ENCODE measurements at places on chromosomes 7 and 10. TPM values are rescaled to one million over a fixed set of nuclear protein-coding genes. Genes with fewer than 3 reads are reported as not detected.

- DNase-seq = no peak
These were observed 135.7 kb upstream of the TBX20 start for GRCh38 chr7:35389636-35390035.

The RPEL1 gene
- total RNA-seq = not detected

The MDH2 gene
- total RNA-seq = 76.1 TPM

- DNase-seq = no peak
These were observed 303.5 kb downstream of the PAXIP1 start for GRCh38 chr7:154699417-154699816.

GRCh38 chr10:86953747-86954680, 3.4 kb downstream of the MMRN2 start:
- no peak for DNase-seq

DNA sequence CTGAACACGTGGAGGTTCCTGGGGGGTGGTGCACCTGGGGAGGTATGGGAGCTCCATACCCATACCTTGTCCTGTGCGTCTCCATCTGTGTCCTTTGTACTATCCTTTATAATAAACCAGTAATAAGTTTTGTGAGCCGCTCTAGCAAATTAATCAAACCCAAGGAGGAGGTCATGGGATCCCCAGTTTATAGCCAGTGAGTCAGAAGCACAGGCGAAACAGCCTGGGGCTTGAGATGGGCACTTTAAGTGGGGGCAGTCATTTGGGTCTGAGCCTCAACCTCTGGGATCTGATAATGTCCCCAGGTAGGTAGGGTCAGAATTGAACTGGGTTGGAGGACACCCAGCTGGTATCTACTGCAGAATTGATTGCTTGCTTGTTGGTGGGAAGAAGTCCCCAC, 16.9 kb downstream of the SNX10 start:
- no peak for DNase-seq

- no peak for DNase-seq
These were observed 87.7 kb downstream of the PTPRZ1 start for GRCh38 chr7:121960678-121961077.

DNA sequence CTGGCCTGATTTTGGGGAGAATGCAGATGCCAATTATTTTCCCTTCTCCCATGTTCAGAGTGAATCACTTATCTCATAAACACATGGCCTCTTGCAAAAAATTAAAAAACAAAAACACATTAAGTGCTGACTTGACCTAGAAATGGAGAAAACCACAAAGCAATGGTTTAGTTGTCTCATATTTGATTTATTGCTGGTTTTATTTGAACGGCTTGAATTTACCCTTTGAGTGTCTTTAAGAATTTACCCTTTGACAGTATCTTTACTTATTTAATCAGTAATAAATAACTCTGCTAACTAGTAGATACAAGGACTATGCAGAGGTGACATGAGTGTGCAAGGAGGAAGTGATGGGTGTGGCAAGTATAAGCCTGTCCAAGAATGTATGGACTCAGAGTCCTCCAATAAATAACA, 68.1 kb upstream of the GSDME start:
- no peak for DNase-seq

DNA sequence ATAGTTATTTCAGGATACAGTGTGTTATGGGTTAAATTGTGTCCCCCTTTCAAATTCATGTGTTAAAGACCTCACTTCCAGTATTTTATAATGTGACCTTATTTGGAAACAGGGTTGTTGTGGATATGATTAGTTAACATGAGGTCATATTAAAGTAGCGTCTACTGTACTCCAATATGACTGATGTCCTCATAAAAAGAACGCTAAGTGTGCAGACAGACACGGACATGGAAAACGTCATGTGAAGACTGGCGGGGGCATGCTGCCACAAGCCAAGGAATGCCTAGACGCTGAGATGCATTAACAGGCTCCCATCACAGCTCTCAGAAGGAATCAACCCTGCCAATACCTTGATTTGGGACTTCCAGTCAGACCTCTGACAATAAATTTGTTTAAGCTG, 1.5 kb upstream of the WDR37 start:
- no peak for DNase-seq

DNA sequence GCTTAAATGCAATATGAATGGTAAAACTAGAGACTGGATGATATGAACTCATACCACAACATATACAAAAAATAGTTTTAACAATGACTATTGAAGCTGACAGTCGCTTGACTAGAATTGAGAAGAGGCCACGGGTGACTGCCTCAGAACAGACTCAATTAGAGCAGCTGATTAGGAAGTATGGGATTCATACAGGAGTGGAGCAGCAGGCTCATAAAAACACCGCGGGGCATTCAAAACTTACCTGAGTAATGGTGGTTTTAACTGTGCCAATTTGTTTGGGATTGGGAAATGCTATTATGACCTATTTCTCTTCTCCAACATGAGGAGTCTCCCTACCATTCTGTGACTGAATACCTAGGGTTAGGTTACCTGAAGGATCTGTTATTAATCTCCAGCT, 2.1 kb downstream of the CADPS2 start:
- DNase-seq = no peak

GRCh38 chr10:122232769-122233168, 38.3 kb upstream of the BTBD16 start:
- no peak for DNase-seq

The ASAH2 gene
- total RNA-seq = 3.5 TPM

- no peak for DNase-seq
These were observed 400.6 kb upstream of the VSTM2A start for GRCh38 chr7:54141576-54141975.

DNA sequence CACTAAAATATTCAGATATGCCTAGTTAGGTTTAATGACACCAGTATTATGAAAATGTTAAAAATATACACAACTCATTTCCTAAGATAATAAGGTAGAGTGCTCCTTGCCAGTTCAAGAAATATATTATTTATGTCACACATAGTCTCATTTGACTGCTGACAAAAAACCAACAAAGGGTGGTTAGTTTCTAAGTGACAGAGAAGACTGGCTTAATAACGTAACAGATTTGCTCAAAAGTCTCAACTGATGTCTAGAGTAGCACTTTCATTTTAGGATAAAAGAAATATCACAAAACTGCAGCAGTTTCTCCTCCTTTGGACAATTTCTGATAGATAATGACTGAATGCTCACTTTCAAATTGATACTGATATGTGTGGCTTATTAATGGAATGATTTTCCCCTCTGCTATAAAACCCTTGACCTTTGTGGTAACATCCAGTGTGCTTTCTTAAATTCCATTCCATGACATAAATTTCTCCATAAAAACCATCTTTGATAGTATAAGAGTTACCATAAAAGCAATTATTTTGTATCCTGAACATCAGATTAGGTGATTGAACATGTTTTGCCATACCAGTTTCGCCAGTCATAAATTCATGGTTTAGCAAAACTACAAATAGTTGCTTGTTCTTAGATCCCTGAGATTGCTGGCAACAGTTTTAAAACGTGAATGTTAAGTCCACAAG, 94.2 kb downstream of the NRBF2 start:
- no peak for DNase-seq

The ELOVL3 gene
- not detected for total RNA-seq

The STAG3 gene
- 7.3 TPM for total RNA-seq

DNA sequence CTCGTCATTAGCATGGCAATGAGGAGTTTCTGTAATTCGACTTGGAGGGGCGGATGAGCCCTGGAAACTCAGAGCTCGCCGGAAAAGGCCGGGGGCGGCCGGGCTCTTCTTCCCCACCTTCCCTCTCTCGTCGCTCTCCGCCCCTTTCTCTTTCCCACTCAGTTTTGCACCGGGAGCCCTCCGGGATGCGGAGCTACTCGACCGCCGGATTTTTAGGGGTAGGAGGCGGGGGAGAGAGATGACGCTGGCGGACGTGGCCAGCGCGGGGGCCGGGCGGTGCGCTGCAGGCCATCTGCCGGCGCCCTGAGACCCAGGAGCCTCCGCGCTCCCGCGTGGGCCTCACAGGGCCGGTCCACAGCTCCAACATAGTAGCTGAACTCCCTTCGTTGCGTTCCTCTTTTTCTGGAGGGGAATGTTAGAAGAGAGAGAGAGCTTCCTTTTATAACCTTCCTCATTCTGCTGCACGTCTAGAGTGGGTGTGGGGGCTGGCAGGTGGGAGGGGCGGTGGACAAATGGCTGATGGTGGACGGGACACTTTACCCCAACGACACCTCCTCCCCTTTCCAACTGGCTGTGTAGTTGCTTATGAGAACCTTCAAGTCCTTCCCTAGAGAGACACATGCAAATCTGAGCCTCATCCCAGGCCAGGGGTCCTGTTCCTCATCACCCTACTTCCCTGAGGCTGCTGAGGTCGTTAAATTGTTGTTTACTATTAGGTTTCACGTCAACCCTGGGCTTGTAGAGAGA, 1.1 kb upstream of the HOXA1 start:
- DNase-seq = no peak

The CTAGE15 gene
- 0.79 TPM for total RNA-seq

The TUBB8 gene
- total RNA-seq = not detected

DNA sequence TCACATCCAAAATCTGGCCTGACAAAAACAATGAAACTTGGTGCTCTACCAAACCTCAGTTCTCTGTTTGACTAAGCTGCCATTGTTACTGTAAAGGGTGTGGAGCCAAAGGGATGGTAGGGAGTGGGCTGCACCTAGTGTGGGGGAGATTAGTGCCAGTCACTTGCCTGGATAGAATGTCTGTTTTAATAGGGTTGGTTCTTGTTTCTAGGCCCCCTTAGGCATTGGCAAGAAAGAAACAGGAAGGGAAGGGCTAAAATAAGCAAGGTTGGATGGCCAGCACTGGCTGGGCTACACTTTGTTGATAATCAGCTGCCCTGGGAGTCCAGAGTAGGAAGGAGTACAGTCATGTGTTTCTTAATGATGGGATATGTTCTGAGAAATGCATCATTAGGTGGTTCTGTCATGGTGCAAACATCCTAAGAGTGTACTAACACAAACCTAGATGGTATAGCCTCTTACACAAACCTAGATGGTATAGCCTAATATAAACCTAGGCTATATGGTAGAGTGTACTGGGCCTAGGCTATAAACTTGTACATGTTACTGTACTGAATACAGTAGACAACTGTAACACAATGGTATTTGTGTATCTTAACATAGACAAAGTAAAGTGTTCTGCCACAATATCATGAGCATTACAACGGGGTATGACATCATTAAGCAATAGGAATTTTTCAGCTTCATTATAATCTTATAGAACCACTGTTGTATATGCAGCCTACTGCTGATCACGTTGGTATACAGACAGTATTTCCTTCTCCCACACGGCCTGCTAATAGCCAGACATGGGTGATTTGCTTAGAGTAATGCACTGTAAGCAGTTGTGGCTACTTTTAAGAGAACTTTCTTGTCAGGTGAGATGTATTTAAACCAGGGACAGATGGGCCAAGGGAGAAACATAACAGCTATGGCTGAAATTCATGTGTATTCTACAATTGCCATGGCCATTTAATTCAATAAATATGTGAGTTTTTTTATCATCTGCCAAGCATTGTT, 15.4 kb downstream of the BBIP1 start:
- DNase-seq = no peak

The HTR7 gene
- total RNA-seq = not detected

The PKD1L1 gene
- total RNA-seq = 0.30 TPM

GRCh38 chr10:111600772-111601171, 523.9 kb downstream of the ADRA2A start:
- DNase-seq = no peak

DNA sequence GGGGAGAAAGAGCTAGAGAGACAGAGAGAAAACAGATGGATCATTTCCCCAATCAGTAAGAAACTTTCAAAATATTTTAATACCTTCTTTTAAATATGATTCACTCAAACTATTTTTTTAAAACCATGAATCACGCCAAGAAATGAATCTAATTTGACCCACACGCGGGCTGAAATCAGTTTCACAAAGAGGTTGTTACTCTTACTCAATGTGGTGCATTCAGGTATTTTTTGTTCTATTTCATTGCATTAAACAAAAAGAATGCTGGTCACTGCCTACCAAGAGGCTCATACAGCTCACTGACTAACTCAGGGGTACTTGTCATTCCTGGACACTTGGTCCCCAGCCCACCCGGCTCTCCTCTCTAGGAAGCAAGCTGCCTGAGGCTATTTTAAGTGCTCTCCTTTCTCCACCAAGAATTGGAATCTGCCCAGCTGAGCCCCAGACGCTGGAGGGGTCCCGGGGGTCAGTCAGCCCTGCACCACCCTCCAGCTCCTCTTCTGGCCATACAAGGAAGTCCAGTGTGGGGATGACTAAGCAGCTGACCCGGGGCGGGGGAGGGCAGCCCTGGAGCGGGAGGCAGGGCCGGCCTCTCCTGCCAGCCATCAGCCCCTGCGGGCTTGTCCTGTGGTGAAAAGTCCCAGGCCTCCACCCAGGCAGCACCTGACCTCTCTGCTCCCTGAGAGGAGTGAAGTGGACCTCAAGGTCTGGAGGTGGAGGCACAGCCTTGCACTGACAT, 21.7 kb upstream of the PFKP start:
- DNase-seq = no peak

DNA sequence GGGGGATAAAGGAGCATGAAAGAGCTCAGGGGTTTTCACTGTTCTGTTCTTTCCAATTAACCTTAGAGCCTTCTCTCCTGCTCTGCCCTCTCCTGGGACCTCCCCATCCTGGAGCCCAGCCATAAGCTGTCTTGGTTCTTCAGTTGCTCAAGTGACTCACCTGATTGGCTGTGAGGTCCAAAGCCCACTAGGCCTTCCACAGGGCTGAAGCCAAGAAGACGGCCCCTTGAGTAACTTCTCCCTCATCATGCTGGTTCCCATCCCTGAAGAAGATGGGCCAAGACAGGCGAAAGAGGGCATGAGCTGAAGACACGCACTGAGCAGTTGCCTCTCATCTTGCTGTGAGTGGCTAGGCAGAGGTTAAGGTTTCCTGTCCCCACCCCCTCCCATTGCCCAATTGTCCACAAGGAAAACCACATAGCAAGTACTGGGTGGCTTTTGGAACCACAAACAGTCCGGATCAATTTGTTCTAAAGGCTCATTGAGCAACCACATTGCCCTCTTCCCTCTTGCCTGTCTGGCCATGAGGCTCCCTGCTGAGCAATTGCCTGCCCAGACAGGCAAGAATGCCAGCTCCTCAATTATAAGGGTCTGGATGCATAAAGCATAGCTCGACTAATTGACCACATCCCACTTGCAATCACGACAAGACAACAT, 43.9 kb upstream of the GPAM start:
- no peak for DNase-seq

DNA sequence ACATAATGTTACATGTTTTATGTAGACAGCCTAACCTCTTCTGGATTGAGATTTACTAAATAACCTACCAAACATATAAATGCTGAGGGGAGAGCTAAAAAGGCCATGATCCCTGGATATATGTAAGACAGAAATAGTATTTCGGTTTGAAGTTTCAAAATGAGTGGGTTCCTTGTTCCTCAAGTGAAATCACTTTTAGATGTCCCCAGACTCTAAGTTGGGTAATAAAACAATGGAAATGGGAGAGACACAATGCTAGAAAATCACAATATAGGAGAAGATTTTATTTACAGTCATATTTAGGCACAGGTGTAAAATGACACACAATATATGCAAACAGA, 56.5 kb downstream of the SHTN1 start:
- no peak for DNase-seq

The LOXL4 gene
- not detected for total RNA-seq

GRCh38 chr7:120874722-120875121, 16.8 kb upstream of the TSPAN12 start:
- no peak for DNase-seq

The OR2A1 gene
- total RNA-seq = not detected

- DNase-seq = no peak
These were observed 8.8 kb downstream of the MICALL2 start for GRCh38 chr7:1450431-1450830.

GRCh38 chr10:48890888-48891850, 48.5 kb downstream of the LRRC18 start:
- no peak for DNase-seq

Measured in T-cell (primary cell).